ENCODE measurements at places on chromosomes 5 and 9.

GRCh38 chr5:132471151-132471907 lies 19.2 kb downstream of the IRF1 start:
- no peak for DNase-seq

DNA sequence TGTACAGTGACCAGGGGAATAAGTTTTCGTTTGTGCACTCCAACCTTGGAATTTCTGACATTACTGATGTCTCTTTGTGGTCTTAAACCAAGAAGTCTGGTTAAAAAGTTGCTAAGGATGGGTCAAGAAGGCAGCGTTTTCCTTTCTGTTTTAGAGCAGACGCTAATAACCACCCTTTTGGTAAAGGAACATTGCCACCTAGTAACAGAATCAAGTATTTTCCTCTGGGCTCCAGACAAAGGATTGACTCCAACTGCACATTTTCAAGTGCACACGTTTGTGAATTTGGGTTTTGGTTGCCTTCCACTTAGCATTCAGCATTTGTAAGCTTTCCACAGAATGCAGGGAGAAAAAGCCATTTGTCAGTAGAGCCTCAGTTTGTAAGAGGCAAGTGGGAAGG lies 22.2 kb upstream of the CEP78 start:
- no peak for DNase-seq

- DNase-seq, result peak; percentile 25
These were observed 95.1 kb downstream of the BRINP1 start for GRCh38 chr9:119273984-119274665.

GRCh38 chr5:14156650-14157492 lies 13.7 kb downstream of the TRIO start:
- DNase-seq, result peak; percentile 98

GRCh38 chr9:107251756-107252322 lies 31.2 kb upstream of the RAD23B start:
- DNase-seq, result peak; percentile 71

GRCh38 chr5:147968855-147969254 lies 62.5 kb upstream of the C5orf46 start:
- no peak for DNase-seq

DNA sequence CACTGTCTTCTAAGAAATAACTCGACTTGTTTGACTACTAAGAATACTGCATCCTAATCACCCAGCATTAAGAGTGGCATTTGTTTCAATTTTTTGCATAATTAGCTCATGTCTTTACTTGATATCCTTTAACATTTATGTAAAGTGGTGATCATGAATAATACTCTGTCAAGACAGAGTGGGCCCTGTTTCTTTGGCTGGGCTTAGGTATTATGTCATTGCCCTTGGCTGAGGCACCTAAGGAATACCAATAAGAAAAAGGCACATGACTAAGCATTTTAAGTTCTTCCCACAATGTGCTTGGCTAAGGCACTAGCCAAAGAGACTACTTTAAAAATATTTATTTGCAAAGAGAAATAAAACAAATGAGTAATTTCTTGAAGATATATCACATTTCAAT lies 308.1 kb downstream of the CTNND2 start:
- no peak for DNase-seq

GRCh38 chr5:159552751-159553150 lies 222.5 kb upstream of the IL12B start:
- peak; percentile 41 for DNase-seq

DNA sequence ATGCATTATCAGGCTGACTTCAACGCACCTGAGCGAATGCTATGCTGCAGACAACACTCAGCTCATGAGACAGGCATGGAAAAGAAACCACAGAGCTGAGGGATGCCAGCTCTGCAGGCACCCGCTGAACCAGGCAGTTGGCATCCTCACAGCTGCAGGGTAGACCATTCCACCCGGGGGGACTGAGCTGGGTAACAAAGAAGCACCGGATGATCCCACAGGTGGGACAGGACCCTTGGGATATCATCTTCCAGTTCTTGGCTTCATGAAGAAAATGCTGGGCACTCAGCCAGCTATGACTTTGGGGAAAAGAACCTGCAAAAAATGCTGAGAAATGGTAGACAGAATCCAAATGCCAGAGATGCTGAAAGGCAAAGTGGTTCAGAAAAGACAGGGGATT lies 9.6 kb downstream of the EPB41L4B start:
- DNase-seq, result peak; percentile 49

- no peak for DNase-seq
These were observed 7.6 kb downstream of the BARX1 start for GRCh38 chr9:93947409-93948070.

- DNase-seq, result no peak
These were observed 577 bp downstream of the AP3S1 start for GRCh38 chr5:115842089-115842935.

GRCh38 chr5:173707392-173707791 lies 90.9 kb upstream of the BOD1 start:
- DNase-seq, result no peak

DNA sequence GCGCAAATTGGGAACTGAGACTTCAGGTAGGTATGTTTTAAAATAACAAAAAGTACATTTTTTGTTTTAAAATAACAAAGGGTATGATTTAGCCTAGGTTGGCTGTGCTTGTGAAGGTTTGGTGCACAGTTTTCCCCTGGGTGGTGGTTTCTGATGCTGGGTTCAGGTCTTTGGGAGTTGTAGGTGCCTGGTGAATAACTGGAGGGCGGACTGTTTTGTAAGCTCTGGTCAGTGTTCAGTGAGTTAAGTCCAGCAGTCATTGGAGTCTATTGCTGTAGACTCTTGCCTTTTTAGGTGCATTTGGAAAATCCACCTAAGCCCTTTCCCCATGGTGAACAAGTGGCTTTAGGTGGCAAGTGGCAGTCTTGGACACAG lies 43.9 kb downstream of the RAI14 start:
- no peak for DNase-seq

DNA sequence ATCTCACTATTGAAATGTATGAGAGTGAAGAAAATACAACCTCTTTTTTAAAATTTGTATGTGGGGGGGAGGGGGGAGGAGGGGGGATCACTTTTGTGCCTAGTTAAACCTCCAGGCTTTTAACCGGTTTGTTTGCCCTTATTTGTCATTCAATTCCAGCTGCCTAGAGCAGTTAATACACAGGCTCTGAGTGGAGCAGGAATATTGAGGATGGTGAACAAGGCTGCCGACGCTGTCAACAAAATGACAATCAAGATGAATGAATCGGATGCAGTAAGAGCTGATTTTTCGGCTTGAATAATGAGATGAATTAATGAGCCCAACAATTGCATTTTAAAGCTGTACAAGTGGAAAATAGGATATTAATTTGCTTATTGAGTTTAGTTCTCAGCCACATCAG lies 28.7 kb upstream of the SNX24 start:
- DNase-seq, result no peak

GRCh38 chr5:125137535-125137934 lies 391.1 kb upstream of the ZNF608 start:
- DNase-seq, result no peak

GRCh38 chr9:122128007-122128968 lies 31.3 kb downstream of the NDUFA8 start:
- DNase-seq, result no peak

GRCh38 chr5:54595721-54596120 lies 78.2 kb downstream of the SNX18 start:
- DNase-seq, result peak; percentile 52

GRCh38 chr5:126448720-126449119 lies 25.5 kb downstream of the GRAMD2B start:
- DNase-seq, result no peak

DNA sequence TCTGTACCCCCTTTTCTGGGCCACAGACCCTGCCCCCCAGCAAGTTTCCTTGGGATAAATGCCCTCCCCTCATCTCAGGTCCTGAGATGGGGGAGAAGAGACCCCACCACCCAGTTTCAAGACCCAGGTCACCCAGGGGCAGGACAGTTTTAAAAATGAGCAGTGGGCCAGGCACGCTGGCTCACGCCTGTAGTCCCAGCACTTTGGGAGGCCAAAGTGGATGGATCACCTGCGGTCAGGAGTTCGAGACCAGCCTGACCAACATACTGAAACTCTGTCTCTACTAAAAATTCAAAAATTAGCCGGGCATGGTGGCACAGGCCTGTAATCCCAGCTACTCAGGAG lies 6.1 kb downstream of the PTGES2 start:
- DNase-seq, result no peak

- DNase-seq, result no peak
These were observed 229.9 kb upstream of the RIOK2 start for GRCh38 chr5:97412959-97413358.

DNA sequence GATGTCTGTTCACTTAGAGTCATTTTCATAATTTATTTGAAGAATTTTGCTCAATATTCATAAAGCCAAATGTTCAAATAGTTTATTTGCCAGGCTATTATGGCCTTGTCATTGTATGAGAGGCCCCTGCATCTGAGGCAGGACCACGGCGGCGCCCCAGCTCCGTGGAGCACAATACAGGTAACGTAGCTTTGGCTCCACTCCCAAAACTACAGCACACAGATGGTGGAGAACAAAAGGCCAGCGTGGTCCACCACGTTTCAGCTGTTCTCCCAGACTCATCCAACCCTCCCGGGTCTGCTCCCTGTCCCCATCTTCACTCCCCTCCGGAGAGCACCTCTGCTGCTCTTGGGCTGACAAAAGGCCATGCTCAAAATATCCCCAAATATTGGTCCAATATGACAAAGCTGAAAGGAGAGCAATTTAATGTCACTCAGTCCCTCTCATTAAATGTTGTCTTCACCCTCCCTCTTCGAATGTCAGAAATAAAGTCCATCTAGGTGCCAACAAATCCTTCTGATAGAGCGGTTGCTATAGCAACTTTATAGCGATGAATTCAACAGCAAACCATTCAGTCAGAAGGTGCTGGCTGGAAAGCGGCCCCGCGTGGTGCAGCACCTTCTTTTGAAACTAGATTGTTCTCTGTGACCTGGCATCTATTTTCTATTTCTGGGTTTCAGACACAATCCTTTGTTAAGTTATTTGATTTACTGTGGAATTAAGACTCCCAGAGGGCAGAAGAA lies 504.3 kb downstream of the ARHGEF28 start:
- no peak for DNase-seq

DNA sequence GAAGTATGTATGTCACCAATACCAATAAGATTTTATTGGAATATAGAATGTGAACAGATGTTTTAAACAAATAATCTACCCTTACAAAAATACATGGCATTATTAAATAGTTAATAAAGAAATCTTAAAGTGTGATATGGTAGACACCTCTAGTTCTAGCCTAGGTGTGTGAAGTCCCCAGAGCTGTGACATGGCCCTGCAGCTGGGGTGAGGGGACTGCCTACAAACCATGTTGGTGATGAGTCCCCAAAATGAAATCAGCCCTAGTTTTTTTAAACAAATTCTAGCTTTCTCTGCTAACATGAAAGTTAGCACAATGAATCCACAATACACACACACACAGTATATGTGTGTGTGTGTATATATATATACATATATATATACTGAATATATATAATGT lies 195.1 kb upstream of the RPS23 start:
- no peak for DNase-seq

DNA sequence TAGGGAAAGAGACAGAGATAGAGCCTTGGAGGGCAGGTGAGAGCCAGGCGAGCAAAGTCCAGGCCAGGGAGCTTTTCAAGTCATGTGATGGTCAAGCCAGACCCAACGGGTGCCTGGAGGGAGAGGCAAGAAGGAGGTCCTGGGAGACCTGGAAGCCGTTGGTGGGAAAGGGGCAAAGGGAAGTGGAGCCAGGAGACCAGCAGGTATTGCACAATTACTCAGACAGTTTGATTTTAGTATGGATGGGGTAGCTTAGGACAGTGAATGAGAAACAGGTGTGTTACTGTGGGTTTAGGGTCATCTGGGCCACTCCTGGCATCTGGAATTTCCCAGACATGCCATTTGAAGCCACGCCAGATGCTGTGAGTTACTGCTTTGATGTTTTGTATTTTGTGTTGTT lies 5.1 kb downstream of the SECISBP2 start:
- no peak for DNase-seq

- DNase-seq, result no peak
These were observed 402.7 kb downstream of the SPOCK1 start for GRCh38 chr5:137096149-137097103.

GRCh38 chr5:103422756-103423155 lies 139.8 kb downstream of the NUDT12 start:
- DNase-seq, result no peak

- no peak for DNase-seq
These were observed 169.1 kb downstream of the CSNK1G3 start for GRCh38 chr5:123681061-123681460.

- peak; percentile 47 for DNase-seq
These were observed 11.5 kb downstream of the ADAM19 start for GRCh38 chr5:157563929-157564716.
